ENCODE measurements at places on chromosomes 13 and 19.

DNA sequence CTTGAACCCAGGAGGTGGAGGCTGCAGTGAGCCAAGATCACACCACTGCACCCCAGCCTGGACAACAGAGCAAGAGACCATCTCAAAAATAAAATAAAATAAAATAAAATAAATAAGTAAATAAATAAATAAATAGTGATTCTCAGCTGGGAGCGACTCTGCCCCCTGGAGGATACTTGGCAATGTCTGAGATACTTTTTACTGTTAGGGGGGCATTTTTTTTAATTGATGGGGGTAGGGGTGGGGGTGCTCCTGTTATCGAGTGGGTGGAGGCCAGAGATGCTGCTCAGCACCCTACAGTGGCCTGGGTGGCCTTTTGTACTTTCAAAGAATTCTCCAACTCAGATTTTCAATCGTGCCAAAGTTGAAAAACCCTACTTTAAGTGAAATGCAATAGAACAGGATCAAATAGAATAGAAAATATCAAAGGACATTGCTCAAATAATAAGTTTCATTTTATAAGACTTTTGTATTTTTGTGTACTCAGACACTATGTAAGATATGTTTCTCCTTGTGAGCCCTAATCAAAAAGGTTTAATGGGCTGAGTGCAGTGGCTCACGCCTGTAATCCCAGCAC lies 7.1 kb upstream of the CLPP start:
- no peak for DNase-seq

GRCh38 chr19:49224879-49225278 lies 67.3 kb downstream of the TRPM4 start:
- DNase-seq = no peak

GRCh38 chr19:17304386-17305215 lies 1.1 kb upstream of the MRPL34 start:
- no peak for DNase-seq

DNA sequence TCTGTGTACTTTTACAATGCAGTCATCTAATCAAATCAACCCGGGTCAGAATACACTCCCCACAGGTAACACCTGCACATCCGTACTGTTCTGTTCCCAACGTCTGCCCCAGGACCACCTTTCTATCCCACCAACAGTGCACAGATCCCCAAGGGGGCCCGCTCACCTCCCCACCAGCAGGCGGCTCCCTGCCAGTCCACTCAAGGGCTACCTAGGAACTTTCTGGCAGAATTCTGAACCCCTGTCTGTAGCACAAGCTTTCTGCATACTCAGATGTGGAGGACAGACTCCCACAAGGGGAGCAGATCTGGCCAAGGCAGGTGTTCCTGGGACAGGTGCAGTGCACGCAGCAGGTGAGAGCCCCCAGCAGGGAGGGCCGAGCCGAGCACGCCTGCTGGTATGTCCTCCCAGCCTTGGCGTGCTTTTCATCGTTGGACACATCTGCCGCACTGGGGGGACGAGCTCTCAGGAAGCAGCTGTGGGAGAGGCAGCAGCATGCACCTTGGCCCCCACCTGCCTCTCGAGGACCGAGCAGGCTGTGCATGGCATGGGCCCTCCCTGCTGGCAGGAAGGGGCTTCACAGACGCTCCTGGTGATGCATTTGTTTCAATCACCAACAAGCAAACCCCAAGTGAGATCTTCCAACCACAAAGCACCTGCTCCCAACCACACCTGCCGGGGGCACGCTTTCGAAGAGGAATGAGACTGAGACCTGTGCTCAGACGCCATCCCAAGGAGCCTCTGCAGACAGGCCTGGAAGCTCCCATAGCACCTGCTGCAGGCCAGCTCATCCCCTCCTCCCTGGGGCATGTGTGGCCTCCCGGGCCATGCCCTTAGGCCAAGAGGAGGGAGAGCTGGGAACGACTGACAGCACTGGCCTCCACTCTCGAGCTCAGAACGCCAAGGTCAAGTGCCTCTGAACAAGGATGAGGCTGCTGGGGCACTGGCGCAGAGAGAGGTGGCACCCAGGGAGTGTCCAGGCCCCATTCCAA lies 35.9 kb downstream of the RAB20 start:
- no peak for DNase-seq

GRCh38 chr13:62320129-62321108 lies 904.8 kb upstream of the PCDH20 start:
- no peak for DNase-seq

GRCh38 chr13:84265257-84265764 lies 383.0 kb upstream of the SLITRK1 start:
- no peak for DNase-seq

DNA sequence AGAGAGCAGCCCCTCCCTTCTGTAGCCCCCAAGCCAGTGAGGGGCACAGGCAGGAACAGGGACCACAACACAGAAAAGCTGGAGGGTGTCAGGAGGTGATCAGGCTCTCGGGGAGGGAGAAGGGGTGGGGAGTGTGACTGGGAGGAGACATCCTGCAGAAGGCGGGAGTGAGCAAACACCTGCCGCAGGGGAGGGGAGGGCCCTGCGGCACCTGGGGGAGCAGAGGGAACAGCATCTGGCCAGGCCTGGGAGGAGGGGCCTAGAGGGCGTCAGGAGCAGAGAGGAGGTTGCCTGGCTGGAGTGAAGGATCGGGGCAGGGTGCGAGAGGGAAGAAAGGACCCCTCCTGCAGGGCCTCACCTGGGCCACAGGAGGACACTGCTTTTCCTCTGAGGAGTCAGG lies 4.2 kb downstream of the KLK3 start:
- no peak for DNase-seq

DNA sequence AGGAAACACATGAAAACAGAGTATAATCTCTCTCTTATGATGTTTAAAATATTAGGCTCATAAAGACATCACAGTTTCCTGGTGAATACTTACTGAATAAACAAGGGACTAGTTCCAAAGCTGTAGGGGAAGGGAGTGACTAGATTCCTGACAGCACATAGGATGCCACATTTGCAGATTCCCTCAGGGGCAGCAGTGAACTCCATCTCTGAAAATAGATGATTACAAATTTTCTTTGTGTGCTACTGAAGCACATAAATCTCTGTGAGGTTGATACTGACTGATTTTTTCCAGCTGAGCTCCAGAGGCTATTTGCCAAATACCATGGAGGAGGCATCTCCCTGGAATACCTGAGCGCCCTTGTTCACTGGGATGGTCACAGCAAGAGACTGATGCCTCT lies 77.3 kb downstream of the FGF9 start:
- no peak for DNase-seq

- DNase-seq = no peak
Measured at GRCh38 chr13:46778095-46778494, 18.9 kb downstream of the ESD start.

DNA sequence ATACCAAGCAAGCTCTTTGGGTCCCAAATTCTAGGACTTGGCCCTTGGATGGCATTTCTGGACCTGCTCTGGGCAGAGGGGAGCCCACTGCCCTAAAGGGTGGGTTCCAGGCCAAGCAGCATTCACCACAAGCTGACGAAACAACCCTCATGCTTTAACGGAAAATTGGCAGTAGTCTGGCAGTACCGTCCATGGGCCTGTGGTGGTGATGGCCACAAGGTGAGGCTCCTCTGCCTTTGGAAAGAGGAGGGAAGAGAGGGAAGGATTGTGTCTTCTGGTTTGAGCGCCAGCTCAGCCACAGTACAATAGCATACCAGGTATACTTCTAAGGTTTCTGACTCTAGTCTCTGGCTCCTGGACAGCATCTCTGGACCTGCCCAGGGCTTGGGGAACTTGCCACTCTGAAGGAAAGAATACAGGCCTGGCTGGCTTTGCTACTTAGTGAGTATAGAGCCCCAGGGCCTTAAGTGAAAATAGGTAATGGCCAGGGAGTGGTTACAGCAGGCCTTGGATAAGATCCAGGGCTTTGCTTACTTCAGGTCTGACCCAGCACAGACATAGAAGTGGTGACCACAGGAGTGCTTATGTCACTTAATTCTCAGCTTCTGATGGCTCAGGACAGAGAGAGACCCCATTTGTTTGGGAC lies 595.5 kb downstream of the LMO7 start:
- no peak for DNase-seq

- no peak for DNase-seq
Measured at GRCh38 chr13:25887962-25888655, 163.7 kb downstream of the SHISA2 start.

DNA sequence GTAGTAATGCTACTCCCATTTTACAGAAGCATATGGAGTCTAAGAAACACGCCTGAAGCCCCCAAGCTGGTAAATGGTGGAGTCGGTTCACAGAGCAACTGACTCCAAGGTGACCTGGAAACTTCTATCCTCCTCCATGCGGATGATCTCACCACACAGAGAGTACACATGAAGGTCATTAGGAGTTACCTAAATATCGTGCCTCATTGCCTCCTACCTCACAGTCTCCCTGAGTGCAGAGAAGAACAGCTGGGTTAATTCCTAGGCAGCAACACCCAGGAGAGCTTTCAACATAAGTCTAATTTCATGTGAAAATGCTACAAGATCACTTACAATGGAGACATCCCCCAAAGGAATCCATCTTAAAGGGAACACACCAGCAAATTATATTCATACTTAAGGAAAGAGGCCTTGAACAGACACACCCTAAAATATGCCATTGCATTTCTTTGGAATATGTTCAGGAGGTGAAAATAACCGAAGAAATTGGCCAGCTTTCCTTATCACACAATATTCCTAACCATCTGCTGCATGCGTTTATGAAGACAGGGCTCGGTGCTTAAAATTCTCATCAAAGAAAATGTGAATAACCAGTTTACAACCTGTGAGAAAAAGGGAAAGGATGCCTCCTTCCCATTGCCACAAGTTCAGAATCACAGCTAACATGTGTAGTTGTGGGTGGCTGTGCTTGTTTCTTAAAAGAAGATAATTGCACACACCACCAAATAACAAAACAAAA lies 203.6 kb upstream of the NBEA start:
- DNase-seq = no peak

GRCh38 chr13:41271456-41272285 lies 8.3 kb upstream of the MTRF1 start:
- DNase-seq = no peak

DNA sequence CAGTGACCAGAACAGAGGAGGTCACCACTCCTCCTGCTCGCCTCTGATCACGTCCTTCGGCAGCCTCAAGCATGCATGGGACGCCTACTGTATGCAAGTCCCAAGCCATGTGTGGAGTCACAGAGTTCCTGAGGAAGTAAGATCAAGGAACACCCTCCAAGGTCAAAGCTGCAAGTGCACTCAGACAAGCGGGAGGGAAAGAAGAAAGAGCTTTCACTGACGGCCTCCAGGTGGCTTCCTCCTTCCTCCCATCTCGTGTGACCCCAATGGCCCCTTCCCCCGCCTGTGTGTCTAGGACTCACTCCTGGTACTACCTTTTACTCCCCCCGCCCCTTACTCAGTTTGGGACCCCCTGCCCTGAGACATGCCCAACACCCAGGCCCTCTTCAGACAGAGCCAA lies 6.1 kb downstream of the HAUS8 start:
- DNase-seq = no peak

GRCh38 chr19:51480590-51480989 lies 2.3 kb downstream of the CEACAM18 start:
- DNase-seq = no peak

DNA sequence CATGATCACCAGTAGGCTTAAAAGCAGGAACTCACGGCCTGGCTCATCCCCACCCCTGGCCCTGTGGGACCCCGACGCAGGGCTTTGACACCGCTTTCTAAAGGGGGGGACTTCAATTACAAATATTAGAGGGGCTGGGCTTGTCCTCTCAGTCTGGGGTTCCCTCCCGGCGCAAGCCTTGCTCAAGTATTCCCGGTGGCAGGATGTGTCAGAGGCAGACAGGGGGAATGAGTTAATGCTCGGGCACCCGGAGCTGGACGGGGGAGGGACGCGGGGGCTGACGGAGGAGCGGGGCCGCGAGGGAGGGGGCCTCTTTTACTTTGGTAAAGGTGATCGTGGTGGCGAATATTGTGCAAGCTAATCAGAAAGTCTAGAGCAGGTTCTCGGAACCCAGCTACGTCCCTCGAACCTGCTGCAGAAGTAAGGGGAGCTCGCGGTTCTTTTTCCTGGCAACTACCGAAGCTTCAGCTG lies 1.1 kb downstream of the FGF14 start:
- DNase-seq = no peak

DNA sequence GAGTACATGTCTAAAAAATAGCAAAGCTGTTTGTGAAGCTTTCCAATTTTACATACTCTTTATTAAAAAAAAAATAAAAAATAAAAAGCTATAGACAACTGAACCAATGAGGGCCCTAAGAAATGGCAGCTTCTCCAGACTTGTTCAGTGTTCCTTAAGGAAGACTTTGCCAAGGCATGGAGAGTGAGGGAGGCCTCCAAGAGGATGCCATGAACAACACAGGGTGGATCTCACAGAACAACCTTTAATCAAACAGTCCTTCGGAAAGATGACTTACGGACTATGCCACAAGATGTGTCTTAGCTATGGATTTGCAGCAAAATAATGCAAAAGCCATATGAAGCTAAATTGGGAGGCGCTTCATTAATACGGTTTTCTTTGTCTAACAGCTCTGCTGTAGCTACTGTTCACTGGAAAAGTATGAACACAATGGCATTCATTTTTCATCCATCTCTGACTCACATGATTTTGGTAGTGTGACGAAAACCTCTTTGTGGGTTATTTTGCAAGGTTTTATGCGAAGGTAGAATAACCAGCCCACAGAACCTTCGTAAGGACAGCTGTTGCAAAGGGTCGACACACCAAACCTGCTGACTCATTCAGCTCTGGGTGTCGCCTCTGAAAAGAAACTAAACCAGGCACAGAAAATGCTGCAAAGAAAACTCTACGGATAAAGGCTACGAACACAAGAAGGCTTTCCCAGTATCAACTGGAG lies 27.7 kb downstream of the EFNB2 start:
- DNase-seq = no peak

DNA sequence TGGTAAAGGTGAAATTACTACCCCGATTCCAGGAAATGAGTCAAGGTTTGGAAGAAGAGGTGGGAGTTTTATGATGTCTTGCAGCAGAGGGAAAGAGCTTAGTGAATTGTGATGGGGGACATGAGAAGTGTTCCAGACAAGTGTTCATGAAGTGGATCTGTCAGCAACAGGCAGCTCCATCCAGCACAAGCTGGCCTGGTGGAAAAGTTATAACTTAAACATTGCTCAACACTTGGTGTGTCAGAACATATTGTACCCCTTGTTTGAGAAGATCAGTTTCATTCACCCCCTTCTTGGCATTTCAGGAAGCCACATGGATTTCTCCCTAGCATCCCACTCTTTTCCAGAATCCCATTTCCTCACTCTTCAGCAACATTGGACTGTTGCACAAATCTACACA lies 222.0 kb downstream of the B3GLCT start:
- DNase-seq = no peak
